ENCODE measurements at places on chromosomes 4 and X.

DNA sequence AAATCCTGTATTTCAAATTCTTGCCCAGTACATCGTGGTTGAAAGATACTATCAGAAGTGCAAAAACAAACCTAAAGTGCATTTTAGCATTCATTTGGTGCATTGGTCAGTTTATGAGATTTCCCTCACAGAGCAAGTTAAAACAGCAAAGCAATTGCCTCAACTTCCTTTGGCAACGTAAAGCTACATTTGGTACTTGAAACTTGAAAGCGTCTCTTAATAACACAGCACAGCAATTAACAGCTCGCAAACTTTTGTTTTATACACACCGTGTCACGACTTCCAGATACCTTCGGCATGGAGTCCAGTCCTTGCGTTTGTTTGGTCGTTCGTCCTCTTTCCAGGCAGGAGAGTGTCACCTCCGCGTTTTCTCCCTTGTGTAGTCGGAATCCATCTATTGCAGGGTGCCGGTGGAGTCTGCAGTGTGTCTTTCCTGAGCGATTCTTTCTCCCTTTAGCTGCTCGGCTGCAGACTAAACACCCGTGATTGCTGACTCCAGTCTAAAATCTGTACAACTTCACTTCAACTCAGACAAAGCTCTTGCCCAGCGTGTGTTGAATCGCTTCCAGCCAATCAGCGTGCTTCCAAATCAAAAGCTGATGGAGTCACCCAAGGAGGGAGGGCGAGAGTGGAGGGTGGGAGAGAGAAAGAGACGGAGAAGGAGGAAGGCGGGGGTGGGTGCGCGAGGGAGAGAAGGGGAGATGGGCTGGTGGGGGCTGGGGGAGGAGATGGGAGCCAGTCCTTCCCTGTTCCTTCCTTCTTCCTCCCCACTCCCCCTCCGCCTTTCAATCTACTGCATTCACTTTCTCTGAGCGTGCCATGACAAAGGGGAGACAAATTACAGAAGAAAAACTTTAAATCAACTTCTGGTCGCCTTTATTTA lies at the start of gene PCDH18:
Gene PCDH18 (minus strand): TSS at position 509 of the 883 bp plus-strand sequence. CDS start 406 bp downstream, at position 103.
- no peak for DNase-seq

- no peak for DNase-seq
Observed at GRCh38 chr4:54872261-54872660, 214.5 kb downstream of the KIT start.

GRCh38 chrX:104041003-104041402 lies 1.2 kb downstream of the H2BW2 start:
- no peak for DNase-seq

DNA sequence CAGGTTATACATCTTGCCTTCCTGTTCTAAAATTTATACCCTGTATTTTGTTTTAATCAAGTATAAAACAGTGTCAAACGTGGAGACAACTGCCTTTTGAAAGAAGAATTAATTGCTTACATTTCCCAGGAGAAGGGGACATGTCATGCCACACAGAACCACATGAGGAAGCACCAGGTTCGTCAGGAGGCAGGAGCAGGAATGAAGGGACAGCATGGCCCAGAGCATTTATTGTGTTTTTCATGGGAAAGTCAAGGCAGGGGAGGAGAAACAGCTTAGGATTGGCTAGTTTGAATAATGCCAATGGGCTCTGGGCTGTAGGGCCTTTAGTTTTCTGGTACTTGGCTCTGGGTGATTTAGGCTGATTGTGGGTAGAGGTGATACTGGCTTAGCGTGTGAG lies 203.7 kb downstream of the CFAP299 start:
- no peak for DNase-seq

DNA sequence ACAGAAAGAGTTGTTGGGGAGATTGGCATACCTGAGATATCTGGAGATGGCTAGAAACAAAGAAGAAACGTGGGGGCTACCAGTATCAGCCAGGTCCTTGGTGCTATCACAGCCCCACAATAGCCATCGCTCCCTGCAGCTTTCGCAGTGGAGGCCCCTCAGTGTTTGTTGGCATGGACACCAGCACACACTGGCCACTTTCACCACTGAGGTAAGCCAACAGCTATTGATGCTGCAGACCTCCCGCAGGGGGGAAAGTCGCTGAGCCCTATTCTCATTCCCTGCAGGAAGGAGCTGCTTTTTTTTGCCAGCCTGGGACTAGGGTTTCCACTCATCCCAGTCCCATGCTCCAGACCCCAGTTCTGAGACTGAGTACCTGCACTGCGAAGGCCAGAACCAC lies 879.2 kb upstream of the IGFBP7 start:
- no peak for DNase-seq

- no peak for DNase-seq
Observed at GRCh38 chrX:150587585-150588503, 19.4 kb downstream of the MTM1 start.

- no peak for DNase-seq
Observed at GRCh38 chr4:101153653-101154052, 193.7 kb downstream of the PPP3CA start.

DNA sequence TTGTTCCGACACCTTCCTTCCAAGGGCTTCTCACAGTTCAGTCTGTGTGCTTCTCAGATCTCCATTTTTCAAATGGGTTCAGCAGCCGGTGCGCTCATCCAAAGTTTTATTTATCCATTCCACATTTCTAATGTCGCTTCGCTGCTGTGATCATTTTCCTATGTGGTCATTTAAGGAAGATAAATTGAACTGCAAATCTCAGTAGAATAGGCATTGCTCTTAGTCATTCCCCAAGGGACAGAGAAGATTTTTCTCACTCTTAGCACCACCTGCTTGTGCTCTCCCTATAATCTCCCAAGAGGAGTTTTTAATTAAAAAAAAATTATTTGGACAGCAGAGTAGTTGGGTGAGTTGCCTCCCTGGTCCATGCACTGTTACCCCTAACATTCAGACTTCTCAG lies 278.9 kb upstream of the GATB start:
- no peak for DNase-seq

DNA sequence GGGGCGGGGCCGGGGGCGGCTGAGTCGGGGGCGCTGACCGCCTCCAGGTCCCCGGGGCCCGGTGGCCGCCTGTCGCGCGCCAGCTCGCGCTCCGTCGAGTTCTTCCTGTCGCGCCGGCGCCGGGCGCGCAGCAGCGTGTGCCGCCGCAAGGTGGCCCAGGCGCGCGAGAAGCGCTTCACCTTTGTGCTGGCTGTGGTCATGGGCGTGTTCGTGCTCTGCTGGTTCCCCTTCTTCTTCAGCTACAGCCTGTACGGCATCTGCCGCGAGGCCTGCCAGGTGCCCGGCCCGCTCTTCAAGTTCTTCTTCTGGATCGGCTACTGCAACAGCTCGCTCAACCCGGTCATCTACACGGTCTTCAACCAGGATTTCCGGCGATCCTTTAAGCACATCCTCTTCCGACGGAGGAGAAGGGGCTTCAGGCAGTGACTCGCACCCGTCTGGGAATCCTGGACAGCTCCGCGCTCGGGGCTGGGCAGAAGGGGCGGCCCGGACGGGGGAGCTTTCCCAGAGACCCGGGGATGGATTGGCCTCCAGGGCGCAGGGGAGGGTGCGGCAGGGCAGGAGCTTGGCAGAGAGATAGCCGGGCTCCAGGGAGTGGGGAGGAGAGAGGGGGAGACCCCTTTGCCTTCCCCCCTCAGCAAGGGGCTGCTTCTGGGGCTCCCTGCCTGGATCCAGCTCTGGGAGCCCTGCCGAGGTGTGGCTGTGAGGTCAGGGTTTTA lies 1.5 kb downstream of the ADRA2C start:
- no peak for DNase-seq

- DNase-seq, result no peak
Observed at GRCh38 chr4:55444827-55445226, 49.1 kb downstream of the TMEM165 start.

DNA sequence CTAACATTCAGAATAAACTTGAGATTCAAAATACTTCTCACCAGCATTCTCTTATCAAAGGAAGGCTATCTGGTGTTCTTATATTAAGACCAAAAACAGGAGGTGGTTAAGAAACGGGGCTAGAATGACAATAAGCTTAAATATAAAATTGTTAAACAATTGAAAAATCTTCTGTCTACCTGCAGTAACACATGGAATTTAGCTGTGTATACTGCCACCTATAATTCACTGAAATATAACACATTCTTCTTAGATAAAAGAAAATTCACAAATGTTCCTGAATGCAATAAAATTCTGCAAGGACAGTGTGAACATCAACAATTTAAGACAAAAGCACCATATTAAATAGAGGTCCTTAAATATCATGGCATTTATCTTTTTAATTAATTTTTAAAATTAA lies 11.5 kb upstream of the PCDH10 start:
- DNase-seq, result no peak

DNA sequence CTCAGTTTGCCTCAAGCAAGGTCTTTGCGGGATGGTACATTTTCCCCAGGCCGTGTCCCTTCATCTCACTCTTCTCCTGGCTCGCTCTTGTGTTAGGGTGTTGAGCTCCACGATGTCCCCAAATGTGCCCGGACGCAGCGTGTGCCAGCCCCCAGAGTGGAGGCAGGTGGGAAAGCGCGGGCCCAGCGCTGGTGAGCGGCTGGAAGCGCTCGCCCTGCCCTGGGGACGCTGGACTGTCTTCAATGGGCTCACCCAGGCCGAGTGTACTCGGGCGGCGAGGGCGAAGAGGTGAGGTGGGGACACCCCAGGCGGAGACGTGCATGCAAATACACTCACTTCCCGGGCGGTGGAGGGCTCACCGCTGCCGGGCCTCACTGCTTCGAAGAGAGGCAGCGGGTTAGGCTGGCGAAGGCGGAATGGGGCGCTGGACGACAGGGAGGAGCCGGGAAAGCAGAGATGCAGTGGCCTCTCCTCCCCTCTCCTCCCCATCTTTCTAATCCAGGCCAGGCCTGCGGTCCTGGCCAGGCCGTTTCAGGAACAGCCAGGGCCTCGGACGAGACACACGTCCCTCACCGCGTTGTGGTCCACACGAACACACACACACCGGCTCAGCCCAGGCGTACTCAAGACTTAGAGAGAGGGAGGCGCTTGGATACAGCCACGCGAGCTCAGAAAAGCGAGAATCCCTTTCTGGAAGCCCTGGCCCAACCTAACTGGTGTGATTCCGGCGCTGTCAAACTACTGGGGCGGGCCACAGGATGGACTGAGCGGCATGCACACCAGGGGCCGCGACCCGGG lies 2.2 kb downstream of the NKX6-1 start:
- DNase-seq, result no peak

- DNase-seq, result no peak
Observed at GRCh38 chr4:54333657-54334056, 104.6 kb downstream of the PDGFRA start.

DNA sequence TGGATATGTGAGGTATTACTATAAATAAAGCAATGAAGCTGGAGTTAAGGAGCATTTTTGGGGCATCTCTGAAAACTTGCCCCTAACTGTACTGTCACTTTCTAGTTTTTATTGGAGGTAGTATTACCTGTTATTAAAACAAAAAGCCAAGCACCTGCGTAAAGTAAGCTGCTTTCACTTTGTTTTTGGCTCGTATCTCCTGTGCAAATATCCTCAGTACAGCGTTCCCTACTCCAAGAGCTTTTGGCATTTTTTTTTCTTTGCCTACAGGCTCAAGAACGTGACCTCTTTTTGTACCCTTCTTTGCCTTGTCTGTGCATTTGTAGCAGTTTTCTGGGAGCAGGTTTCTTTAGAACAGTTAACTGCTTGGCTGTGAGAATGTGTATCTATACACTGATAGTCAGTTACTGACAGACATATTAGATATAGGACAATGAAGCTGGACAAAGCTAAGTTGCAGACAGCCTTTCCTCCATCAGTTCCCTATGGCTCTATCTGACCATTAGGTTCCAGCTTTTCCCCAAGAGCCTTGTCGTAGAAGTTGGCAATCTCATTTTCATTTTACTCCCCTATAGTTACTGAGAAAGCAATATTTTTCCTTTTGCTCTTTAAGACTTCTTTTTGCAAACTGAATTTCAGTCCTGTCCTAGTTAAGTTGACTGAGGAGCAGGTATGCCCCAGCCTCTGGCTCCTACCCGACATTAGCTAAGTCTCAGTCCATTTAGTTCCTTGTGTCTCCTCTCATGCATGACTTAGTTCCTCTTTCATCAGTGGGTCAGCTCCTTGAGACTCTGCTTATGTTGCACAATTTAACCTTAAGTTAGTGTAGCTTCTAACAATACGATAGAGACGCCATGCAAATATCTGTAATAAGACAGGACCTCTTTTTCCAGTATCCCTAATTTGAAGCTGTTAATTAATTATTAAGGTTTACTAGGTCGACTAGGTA lies 71.5 kb upstream of the HPRT1 start:
- no peak for DNase-seq

GRCh38 chrX:40152173-40152711 lies 54.5 kb upstream of the BCOR start:
- no peak for DNase-seq

- DNase-seq, result no peak
Observed at GRCh38 chr4:165312506-165312905, 15.0 kb upstream of the MSMO1 start.

DNA sequence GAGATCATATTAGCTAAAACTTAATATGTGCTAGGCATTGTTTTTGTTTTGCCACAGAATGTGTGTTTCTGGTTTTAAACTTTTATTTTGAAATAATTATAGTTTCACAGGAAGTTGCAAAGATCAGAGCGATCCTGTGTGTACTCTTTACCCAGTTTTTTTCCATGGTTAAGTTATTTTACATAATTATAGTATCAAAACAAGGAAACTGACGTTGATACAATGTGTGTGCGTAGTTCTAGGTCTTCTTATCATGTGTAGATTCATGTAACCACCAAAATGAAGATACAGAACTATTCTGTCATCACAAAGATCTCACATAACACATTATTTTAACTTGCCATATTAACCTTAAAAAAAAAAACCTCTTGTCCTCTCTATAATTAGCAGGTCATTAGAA lies 69.2 kb downstream of the BLTP1 start:
- no peak for DNase-seq

GRCh38 chr4:103307453-103308247 lies 109.5 kb upstream of the CENPE start:
- DNase-seq, result no peak

DNA sequence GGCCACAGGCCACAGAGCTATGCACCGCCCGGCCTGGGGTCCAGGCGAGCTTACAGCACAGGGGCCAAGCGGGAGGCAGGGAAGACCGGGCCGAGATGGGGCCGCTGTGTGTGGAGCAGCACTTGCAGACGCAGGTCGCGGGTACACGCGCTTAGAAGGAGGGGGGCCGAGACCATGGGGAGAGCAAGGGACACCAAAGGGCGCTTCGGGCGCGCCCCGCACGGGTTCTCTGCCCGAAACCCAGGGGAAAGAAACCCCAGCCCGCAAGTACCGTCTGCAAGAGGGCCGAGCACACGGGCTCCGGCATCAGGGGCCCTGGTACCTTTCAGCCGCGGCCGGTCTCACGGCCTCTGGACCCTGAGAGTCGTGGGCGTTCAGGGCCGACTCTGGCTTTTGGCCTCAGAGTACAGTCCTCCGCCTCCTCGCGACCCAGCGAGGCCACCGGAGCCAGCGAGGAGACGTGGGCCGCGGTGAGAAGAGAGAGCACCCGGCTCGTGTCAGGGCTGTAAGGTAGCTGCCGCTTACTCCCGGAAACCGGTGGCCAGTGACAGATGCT lies 342 bp downstream of the EOLA2 start:
- DNase-seq, result no peak

GRCh38 chrX:21559417-21559816 lies 98.7 kb downstream of the KLHL34 start:
- DNase-seq, result no peak

Measured in stimulated activated CD4-positive, alpha-beta T cell treated with anti-CD3 and anti-CD28 coated beads, Interleukin-1b, Interleukin-23, amount 100 ng/mL, for 1 hour (primary cell).